ENCODE measurements at places on chromosomes 12 and 14.

DNA sequence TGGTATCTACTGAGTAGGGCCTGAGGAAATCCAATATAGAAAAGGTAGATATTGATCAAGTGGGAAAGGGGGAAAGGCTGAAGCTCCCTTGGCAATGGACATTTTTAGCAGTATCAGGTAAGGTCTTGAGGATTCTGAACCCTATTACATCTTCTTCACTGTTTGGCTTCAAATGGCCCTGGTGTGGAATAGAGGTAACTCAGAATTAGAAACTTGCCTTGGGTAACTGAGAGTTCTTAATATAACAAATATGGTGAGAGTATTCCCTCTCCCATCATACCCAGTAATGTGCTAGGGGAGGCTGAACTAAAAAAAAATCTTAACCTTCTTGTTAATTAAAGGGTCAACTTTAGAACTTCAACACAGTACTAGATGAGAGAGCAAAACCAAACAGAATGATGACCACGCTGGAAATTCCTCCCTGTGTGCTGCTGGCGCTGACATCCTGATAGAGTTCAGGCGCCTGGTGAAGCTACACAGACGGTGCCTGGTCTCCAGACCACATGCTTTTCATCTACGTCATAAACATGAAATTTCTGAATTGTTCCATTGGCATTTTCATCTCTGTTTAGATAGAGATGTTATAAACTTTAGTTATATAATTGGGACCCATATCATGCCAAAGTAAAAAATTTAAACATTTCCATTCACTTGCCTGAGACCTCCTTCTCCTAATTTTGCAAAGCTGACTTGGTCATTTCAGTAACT lies 128.3 kb downstream of the AKAP6 start:
- DNase-seq, result no peak

GRCh38 chr14:58994130-58994529 lies 194.3 kb upstream of the DAAM1 start:
- no peak for DNase-seq

DNA sequence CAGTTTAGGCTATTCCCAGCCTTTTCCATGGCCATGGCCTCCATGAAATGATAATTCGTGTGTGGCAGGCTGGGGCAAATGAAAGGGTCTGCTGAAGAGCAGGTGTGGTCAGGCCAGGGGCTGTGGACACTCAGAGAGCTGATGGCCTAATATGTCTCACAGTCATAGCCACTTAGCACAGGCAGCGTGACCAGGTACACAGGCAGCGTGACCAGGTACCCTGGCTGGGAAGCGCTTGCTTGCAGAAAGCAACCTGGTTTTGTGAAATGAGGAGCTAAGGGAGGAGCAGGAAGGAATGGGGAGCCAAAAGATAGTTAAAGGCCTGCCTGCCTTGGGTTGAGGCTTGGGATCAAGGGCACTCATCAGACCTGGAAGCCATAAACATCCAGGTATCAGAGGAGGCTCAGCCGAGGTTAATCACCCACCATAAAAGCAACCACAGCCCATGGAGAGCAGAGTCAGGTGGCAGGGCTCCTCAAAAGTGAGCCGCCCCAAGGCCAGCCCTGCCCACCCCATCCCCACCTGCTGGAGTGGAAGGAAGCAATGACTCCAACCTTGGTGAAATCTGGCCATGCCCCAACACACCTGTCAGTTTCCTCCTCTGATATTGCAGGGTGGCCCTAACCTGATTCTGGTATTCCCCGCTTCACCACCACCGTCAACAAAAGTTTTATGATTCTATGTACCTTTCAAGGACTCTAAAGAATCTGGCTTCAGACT lies 8.0 kb upstream of the KRT8 start:
- no peak for DNase-seq

DNA sequence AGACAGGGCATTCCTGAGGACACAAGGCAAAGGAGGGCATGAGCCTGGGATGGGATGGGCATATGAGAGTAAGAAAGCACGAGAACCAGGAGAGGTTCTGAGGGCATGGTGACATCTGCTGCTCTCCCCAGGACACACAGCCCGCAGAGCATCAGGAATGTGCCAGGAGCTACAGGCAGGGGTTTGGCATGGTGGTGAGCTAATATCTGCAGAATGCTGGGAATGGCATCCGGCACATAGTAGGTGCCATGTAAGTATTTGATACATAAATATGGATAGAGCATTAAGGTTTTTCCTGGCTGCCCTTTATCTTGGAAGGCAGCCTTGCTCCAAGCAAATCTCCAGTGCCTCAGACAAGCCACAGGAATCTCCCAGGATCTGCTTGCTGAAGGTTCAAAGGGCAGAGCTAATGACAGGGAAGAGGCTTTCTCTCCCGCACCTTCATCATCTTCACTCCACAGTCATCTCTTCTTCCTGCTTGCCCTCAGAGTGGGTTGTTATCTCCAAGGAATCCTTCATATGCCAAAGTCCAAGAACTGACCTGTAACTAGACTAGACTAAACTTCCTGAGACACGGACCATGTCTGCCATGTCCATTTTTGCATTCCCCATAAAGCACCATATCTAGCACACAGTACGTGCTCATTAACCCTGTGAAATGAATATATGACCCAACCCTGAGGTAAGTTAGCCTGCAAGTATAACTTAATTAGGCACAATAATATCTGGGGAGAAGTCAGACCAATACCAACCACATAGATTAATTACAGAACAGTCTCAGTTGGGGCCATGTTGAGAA lies 62.0 kb upstream of the SCN8A start:
- DNase-seq, result no peak

- DNase-seq, result no peak
These were observed 95.0 kb upstream of the CCND2 start for GRCh38 chr12:4178424-4179170.

- no peak for DNase-seq
These were observed 1.7 kb downstream of the AJUBA start for GRCh38 chr14:22980672-22981089.

DNA sequence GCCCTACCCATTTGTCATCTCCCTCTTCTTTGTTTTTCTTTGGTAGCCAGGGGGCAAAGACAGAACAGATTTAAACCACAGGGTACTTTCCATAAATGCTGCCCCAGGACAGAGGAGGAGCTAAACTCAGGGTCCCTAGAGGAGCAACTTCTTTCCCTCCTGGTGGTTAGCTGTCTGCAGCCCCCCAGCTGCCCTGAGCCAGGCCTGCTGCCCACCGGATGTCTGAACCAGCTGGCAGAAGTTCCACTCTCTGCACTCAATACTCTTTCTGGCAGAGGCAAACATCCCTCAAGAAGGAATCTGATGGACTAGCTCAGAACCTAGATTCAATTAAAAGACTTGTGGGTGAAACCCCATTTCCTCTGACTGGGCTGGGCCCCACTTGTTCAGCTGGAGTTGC lies 10.7 kb downstream of the VDR start:
- DNase-seq, result no peak

- DNase-seq, result no peak
These were observed 32.1 kb downstream of the SNRNP35 start for GRCh38 chr12:123490089-123490488.

DNA sequence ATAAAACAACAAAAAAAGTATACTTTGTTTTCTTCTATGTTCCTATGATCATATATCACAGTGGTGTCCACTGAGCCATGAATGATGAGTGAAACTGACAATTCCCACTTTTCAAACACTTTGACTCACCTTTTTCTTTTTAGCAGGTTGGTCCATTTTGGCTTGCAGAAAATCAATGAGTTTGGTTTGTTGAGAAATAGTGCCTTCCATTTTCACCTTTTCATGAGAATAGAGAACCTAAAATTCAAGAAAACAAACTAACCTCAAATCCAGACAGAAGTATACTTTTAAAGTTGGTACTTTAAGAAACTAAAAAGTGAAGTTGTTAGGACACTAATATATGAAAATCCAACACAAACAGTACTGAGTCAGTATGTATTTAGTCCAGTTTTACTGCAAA lies 52.4 kb downstream of the PRKAB1 start:
- no peak for DNase-seq

DNA sequence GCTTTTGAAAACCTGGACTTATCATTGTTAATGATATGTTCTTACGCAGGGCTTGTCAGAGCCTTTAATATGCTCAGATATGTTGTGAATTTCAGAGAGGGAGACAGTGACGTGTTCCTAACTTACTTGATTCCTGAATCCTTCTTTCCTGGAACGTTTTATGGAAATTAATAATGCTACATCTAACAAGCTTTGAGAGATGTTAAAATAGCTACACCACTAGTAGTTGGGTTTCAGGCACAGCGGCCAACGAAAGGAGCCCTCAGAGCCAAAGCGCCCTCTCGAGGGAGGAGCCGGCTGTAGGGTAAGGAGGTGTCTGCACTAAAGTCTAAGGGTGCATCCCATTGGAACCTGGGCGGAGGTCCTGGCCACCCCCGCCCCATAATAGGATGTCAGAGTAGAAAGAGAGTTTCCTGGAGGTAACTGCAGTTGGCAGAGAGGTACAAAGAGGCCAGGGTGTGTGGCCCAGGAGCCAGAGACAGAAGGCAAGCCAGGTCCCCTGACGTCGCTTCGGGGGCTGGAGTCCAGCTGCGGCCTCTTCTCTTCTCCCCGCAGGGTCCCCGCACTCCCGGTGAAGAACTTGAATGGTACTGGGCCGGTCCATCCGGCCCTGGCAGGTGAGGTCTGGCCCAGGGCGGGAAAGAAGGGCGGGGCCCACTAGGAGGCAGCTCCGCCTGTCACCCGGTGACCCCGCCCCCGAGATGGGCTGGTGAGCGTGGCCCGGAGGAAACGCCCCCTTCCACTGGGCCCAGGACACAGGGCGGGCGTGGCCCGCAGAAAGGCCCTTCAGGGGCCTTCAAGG lies 36.3 kb downstream of the DTX1 start:
- DNase-seq, result no peak

DNA sequence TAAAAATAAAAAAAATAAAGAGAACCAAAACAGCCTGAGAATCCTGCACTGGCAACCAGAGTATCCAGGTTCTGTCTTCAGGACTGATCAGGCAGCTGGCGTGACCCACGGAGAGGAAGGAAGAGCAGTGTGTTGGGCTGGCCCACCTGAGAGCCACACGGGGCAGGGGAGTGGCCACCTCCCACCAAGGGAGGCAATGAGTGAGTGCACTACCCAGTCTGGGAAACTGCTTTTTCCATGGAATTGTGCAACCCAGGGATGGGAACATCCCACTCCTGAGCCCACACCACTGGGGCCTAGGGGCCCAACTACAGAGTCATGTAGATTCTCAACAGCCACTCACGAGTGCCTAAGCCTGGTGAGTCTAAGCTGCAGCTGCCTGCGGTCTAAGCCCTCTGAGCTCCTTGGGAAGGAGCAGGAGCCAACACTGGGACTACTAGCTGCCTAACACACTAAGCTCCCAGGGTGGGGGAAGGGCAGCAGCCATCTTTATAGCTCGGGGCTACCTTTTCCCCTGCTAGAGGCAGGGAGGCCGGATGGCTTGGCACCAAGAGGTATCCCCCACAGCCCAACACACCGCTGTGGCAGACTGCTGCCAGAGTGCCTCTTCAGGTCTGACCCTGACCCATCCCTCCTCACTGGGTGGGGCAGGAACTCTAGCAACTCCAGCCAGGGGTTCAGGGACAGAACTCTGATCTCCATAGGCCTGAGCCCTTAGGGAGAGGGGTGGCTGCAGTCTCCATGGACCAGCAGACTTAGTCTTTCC lies 610.9 kb downstream of the RERGL start:
- DNase-seq, result no peak

DNA sequence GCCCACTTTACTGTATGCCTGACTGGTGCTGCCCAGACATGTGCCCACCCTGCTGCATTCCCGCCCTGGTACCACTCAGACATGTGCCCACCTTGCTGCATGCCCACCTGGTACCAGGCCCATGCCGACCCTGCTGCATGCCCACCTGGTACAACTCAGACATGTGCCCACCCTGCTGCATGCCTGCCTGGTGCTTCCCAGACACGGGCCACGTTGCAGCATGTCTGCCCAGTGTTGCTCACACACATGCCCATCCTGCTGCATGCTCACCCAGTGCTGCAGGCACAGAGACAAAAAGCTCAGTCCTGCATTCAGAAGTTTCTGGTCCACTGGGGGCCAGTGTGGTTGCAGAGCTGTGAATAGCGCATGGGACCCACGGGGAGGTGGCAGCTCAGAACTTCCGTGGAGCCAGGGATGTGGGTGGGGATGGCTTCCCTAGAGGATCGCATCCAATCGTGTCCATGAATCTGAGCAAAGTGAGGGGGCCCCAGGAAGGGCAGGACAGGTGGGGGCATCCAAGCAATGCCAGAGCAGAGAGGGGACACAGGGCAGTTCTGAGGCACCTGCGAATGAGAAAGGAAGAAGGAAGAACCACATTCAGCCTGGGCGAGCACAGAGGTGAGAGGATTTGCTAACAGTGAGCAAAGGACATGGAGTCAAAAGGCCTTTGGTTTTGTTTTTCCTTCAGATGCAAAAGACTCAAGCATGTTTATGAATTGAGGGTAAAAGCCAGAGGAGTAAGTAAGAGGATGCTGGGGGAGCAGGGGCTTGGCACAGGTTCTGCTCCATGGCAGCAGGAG lies 175.9 kb upstream of the C14orf180 start:
- no peak for DNase-seq

GRCh38 chr14:92753250-92753649 lies 4.8 kb upstream of the LGMN start:
- no peak for DNase-seq

GRCh38 chr12:28876196-28876798 lies 272.8 kb upstream of the FAR2 start:
- DNase-seq, result no peak

GRCh38 chr12:15196678-15197505 lies 24.3 kb downstream of the RERG start:
- no peak for DNase-seq

- no peak for DNase-seq
These were observed 160.5 kb downstream of the PAH start for GRCh38 chr12:102756530-102756929.

DNA sequence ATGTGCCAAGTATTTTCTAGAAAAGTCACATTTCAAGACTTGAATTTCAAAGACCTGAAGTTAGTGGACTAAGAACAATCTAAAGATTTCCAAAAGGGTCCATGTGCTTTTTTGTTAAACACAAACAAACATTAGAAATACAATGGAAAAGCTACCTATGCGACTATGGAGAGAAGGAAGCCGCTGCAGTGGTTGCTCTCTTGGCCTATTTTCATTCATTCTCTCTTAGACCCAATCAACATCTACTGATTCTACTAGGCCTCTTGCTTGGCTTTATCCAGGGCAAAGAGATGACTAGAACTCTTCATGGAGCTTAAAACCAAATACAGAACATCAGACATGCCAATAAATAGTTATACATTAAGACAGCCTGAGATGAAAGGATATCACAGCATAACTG lies 9.9 kb downstream of the FGD6 start:
- DNase-seq, result no peak

DNA sequence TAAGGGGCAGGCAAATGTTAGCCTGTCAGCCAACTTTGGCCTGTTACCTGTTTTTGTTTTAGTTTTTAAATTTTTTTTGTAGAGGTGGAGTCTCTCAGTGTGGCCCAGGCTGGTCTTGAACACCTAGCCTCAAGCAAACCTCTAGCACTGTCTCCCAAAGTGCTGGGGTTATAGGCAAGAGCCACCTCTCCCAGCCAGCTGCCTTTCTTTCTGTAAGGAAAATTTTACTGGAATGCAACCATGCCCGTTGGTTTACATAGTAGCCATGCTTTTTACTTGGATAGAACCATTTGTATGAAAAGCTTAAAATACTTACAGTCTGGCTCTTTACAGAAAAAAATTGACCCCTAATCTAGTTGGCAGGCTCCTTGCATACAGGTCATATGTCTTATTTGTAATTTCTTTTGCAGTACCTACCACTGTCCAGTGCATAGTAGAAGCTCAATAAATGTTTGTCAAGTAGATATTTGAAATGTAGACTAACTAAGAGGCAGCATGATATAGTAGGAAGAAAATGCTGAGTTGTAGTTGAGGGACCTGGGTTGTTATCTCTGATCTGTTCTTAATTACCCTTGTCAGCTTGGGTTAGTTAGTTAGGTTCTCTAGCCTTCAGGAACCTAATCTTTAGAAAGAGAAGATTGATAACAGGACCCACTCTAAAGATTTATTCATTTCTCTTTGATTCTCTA lies 4.7 kb downstream of the MDM2 start:
- DNase-seq, result no peak

Data from left renal cortex interstitium (tissue), 4 donors.